Right lobe of liver (tissue), 6 donors: ENCODE measurements at places on chromosomes 3 and 15.

DNA sequence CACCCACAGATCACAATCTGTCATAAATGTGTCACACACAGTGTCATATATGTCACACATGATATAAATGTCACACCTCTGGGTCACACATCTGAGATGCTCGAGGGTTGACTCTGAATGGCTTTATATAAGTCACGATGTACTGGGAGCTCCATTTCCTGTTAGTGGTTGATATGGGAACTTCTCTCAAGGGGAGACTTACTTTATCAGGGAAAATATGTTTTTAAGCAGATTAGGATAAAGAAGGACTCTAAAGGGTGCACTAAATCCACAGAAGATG lies 83.9 kb upstream of the MEF2A start:
- H3K4me3 ChIP-seq, result no peak overlapping the region
- no peaks in the 10 kb centered on the region for H3K27me3 ChIP-seq
- H3K27ac ChIP-seq, result no peak overlapping the region

DNA sequence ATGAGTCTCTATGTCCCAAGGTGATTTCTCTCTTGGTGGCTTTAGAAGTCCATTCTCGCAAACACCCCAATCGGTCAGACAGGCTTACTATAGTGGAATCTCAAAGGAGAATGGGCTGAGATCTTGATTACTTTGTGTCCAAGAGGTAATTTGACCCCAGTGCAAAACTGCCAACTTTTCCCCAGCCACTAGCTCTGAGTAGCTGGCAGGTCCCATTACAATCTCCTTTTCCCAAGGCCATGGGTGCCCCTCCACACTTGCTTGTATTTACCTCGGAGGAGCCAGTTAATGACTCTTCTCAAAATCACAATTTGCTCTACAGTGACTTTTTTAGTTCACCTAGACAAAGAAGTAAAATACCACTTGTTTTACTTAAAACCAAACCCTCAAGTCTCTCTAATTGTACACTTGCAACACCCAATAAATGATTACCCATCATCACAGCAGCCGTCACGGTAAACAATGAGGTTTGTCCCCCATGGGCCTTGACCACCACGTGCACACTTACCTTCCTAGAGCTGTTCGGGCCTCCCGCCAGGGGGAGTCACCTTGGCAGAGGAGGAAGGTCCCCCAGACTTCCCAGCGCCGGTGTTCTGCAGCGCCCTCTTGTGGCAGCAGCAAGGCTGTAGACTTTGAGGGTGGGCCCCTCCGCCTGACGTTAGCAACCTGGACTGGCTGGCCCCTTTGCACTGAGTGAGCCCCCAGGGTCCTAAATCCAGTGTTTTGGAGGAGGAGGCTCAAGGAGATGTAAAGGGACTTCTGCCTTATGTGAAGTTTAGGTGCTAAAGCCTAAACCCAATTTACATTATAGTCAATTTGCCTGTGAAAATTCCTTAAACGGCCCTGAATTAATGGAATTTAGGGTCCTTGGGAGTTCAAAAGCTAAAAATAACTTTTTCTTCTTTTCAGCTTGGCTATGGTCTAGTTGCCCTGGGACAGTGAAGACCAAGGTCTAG lies 18.7 kb upstream of the HDAC11 start:
- H3K27me3 ChIP-seq, result no peaks in the 10 kb centered on the region
- H3K27ac ChIP-seq, result no peak overlapping the region
- H3K36me3 ChIP-seq, result no peaks in the 10 kb centered on the region
- H3K4me3 ChIP-seq, result no peak overlapping the region

DNA sequence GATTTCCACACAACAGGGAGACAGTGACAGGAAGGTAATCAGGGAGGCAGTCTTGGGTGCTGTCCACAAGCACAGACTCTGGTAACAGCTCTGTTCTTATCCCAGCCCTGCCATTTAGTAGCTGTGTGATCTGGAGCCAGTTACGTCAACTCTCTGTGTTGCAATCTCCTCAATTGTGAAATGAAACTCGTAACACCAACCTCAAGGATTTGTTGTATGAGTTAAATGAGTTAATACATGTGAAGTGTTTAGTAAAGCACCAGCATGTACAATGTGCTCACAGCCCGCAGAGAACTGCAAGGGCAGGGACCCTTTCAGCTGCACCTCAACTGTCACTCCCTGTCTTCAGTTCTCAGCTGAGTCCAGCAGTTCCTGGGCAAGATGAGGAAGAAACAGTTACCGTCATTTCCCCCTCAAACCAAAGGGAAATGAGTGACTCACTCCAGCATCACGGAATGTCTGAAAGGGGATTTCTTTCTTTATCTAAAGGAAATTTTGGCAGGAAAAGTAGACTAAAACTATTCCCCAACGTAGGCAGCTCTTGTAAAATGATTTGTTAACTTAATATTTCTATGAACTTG lies 39.9 kb upstream of the MB21D2 start:
- H3K4me3 ChIP-seq, result no peak overlapping the region
- no peak overlapping the region for H3K27ac ChIP-seq
- no peaks in the 10 kb centered on the region for H3K27me3 ChIP-seq
- no peaks in the 10 kb centered on the region for H3K36me3 ChIP-seq

DNA sequence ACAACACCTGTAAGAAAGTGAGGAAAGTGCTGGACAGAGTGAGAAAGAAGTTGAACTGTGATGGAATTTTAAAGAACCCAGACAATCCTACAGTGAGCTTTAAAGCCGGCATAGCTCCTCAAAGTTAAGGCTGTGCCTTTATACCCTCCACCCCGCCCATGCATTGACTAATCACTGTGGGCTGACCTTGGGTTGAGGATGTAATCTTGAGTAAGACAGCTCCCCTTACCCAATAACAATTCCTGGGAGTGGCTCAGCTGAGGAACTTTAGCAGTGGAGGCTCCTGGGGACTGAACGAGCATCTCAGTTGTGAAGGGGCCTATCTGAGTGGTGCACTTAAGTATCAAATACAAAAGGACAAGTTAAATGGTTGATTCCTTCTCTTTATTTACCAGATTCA lies 35.7 kb upstream of the ZNF770 start:
- no peaks in the 10 kb centered on the region for H3K27me3 ChIP-seq
- H3K27ac ChIP-seq, result no peak overlapping the region
- H3K4me3 ChIP-seq, result no peak overlapping the region
- no peaks in the 10 kb centered on the region for H3K36me3 ChIP-seq
- no peaks in the 10 kb centered on the region for H3K4me1 ChIP-seq

- H3K4me1 ChIP-seq, result no peaks in the 10 kb centered on the region
- no peak for DNase-seq
- no peaks in the 10 kb centered on the region for H3K27me3 ChIP-seq
- H3K36me3 ChIP-seq, result no peaks in the 10 kb centered on the region
These were observed 851 bp upstream of the TEX55 start for GRCh38 chr3:119145128-119145499.

DNA sequence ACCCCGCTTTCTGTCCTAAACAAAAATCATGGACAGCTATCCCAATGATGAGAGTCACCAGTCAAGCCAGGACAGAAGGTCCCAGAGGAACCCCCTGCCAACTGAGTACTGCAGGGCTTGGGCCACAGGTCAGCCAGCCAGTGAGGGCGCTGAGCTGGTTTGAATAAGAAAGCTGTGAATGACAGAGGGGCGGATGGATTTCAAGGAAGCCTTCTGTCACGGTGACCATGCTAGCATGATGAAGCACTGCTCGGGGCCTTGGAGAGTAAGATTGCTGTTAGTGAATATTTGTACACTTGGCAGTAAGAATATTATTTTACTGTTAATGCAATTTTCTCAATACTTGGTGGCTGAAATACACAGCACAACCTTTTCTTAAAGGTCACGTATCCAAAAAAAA lies 734.0 kb upstream of the NR2F2 start:
- no peak overlapping the region for H3K4me3 ChIP-seq
- no peak for DNase-seq
- H3K27ac ChIP-seq, result no peak overlapping the region
- no peaks in the 10 kb centered on the region for H3K27me3 ChIP-seq
- no peaks in the 10 kb centered on the region for H3K36me3 ChIP-seq
- no peaks in the 10 kb centered on the region for H3K4me1 ChIP-seq

DNA sequence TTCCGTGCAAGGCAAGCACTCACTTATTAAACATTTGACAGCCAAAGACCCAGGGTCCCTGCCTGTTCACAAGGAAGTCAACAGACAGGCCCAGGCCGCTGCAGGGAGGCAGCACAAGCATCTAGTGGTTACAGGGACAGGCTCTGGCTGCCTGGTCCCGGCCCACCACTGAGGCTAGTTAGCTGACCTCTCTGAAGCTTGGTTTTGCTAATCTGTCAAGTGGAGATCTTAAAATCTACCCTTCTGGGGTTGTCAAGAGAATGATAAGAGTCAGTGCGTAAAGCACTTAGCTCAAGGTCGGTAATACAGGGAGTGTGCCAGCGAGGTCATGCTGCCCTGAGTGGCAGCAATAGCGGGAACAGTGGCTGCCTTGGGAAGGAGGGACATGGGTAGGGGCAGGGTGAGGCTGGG lies 6.0 kb downstream of the GNB5 start:
- H3K27ac ChIP-seq, result peak overlapping the region; percentile 78
- no peaks in the 10 kb centered on the region for H3K36me3 ChIP-seq
- no peaks in the 10 kb centered on the region for H3K4me1 ChIP-seq
- DNase-seq, result peak; percentile 63
- no peaks in the 10 kb centered on the region for H3K27me3 ChIP-seq

DNA sequence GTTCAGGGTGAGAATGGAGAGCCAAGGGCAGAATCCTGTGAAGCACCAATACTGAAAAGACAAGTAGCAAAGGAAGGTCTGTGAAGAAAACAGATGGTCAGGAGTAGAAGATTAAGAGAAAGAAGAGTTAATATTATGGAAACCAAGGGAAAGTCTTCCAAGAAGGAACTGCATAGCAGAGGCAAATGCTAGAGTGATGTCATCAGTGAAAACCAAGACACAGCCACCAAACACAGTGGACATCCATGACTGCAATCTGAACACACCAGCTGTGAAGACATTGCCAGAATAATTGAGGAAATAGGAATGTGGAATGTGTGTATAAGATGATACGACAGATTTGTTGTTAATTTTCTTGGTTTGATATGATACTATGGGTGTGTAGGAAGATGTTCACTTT lies 26.8 kb upstream of the ZBTB38 start:
- no peaks in the 10 kb centered on the region for H3K36me3 ChIP-seq
- H3K4me3 ChIP-seq, result no peak overlapping the region
- H3K27ac ChIP-seq, result no peak overlapping the region
- H3K27me3 ChIP-seq, result no peaks in the 10 kb centered on the region

- H3K36me3 ChIP-seq, result no peaks in the 10 kb centered on the region
- DNase-seq, result no peak
- no peak overlapping the region for H3K4me3 ChIP-seq
- no peaks in the 10 kb centered on the region for H3K4me1 ChIP-seq
These were observed 905.8 kb downstream of the IGSF11 start for GRCh38 chr3:118128886-118129285.

GRCh38 chr15:66673410-66674322 lies 28.4 kb upstream of the SMAD6 start:
- no peak for DNase-seq
- H3K4me3 ChIP-seq, result no peak overlapping the region
- H3K27ac ChIP-seq, result no peak overlapping the region
- H3K36me3 ChIP-seq, result no peaks in the 10 kb centered on the region

GRCh38 chr15:98724048-98724447 lies 75.7 kb downstream of the IGF1R start:
- H3K4me3 ChIP-seq, result no peak overlapping the region
- DNase-seq, result no peak
- H3K27ac ChIP-seq, result no peak overlapping the region
- no peaks in the 10 kb centered on the region for H3K36me3 ChIP-seq
- no peaks in the 10 kb centered on the region for H3K27me3 ChIP-seq

DNA sequence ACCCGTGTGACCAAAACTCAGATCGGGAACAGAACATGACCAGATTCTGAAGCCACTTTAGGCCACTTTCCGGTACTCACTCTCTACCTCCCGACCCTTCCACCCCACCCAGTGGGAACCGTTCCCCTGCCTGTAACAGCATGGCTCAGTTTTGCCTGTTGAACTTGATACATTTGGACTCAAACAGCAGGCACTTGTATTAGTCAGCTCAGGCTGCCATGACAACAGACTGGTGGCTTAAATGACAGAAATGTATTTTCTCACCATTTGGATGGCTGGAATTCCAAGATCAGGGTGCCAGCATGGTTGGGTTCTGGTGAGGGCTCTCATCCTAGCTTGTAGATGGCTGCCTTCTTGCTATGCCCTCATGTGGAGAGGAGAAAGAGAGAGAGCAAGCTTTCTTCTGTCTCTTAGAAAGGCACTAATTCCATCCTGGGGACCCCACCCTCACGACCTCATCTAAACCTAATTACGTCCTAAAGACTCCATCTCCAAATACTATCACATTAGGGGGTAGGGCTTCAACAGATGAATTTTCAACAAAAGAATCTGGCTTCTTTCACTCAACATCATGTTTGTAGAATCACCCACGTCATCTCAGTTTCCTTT lies 9.3 kb upstream of the SSUH2 start:
- no peaks in the 10 kb centered on the region for H3K27me3 ChIP-seq
- no peak overlapping the region for H3K27ac ChIP-seq
- no peak overlapping the region for H3K4me3 ChIP-seq

- no peaks in the 10 kb centered on the region for H3K4me1 ChIP-seq
- no peak overlapping the region for H3K4me3 ChIP-seq
- H3K27ac ChIP-seq, result no peak overlapping the region
- H3K27me3 ChIP-seq, result no peaks in the 10 kb centered on the region
- no peak for DNase-seq
- no peaks in the 10 kb centered on the region for H3K36me3 ChIP-seq
These were observed 59.3 kb downstream of the MCF2L2 start for GRCh38 chr3:183369117-183369516.

GRCh38 chr3:179739816-179740594 lies 87.2 kb downstream of the USP13 start:
- H3K27me3 ChIP-seq, result no peaks in the 10 kb centered on the region
- H3K27ac ChIP-seq, result peak overlapping the region; percentile 55
- H3K36me3 ChIP-seq, result no peaks in the 10 kb centered on the region
- no peak overlapping the region for H3K4me3 ChIP-seq

DNA sequence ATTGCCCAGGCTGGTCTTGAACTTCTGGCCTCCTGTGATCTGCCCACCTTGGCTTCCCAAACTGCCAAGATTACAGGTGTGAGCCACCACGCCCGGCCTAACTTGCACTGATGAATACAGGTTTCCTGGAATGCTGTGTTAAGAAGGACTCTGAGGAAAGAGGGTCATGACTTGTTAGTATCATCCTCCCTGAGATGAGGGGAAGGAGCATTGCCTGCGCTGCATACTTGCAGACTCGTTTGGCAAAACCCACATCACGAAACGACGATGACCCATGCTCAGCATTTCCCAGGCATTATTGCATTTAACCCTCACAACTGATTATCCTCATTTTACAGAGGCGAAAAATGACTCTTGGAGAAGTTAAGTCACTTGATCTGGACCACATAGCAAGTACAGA lies 18.9 kb downstream of the COLQ start:
- no peaks in the 10 kb centered on the region for H3K27me3 ChIP-seq
- no peak overlapping the region for H3K27ac ChIP-seq
- no peaks in the 10 kb centered on the region for H3K36me3 ChIP-seq
- no peak overlapping the region for H3K4me3 ChIP-seq
- H3K4me1 ChIP-seq, result no peaks in the 10 kb centered on the region

GRCh38 chr3:43345877-43346276 lies 59.5 kb downstream of the SNRK start:
- no peak for DNase-seq
- peaks cover 33% of the 10 kb centered on the region for H3K36me3 ChIP-seq
- H3K27me3 ChIP-seq, result no peaks in the 10 kb centered on the region
- no peak overlapping the region for H3K27ac ChIP-seq

GRCh38 chr3:132867526-132867925 lies 145.3 kb upstream of the NPHP3 start:
- H3K4me1 ChIP-seq, result no peaks in the 10 kb centered on the region
- H3K27me3 ChIP-seq, result no peaks in the 10 kb centered on the region
- DNase-seq, result no peak
- no peaks in the 10 kb centered on the region for H3K36me3 ChIP-seq

GRCh38 chr15:45116482-45117307 lies 2.6 kb downstream of the DUOXA2 start:
- H3K4me1 ChIP-seq, result peaks cover 3% of the 10 kb centered on the region
- peaks cover 4% of the 10 kb centered on the region for H3K27me3 ChIP-seq
- H3K36me3 ChIP-seq, result no peaks in the 10 kb centered on the region
- no peak for DNase-seq
